ENCODE measurements at places on chromosomes 3 and 15.
A peak's percentile ranks its signal among the peaks of the same experiment; 100 is the strongest.

GRCh38 chr3:36653095-36653494 lies 111.3 kb downstream of the DCLK3 start:
- no peak for DNase-seq

GRCh38 chr3:141276398-141276797 lies 44.8 kb downstream of the PXYLP1 start:
- no peak for DNase-seq

GRCh38 chr15:86159468-86159867 lies 79.8 kb downstream of the AGBL1 start:
- DNase-seq, result peak; percentile 87

GRCh38 chr3:53342353-53342752 lies 5.0 kb downstream of the DCP1A start:
- no peak for DNase-seq

DNA sequence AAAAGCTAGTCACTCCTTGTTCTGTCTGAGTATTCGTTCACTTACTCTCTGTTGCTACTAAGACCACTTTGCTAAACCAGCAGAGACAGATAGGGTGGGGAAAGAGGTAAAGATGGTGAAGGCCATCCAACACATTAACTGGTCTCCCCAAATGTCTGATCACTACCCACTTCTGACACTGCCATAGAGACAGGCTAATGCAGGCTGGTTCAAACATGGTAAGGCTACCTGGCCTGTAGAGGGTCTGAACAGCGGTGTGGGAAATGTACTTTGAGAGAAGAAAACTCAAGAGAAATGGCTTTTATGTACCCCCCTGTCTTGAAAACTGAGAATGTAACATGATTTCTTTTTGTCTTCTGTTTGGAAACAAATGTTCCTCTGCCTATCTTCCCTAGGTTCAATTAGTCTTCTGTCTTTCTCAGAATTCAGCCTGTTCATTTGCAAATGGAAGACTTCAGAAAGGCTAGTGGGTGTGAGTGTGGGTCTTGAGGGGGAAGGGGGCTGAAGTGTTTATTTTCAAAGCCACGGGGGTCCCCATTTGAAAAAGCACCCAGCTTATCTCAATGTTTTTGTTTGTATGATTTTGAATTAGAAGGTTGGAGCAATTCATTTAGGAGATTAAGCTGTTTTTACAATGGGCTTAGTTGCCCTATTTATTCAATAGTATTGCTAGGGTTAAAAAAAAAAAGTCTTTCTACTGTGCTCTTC lies 15.8 kb downstream of the ALDH1A2 start:
- DNase-seq, result no peak

DNA sequence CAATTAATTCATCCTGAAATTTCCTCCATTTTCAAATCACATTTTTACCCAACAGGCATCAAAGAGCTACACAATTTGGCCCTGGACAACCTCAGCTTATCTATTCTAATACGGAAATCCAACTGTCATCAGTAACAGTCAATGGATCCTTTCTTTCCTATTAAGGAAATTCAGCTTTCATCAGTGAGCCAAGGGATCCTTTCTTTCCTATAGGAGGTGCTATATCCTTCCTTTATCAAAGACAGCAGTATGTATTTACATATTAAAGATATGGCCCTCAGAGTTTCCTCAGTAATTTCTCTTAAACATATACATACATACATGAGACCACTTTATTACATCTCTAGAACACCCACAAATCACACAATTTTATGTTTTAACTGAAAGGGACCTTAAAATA lies 10.1 kb downstream of the DHX36 start:
- no peak for DNase-seq

- no peak for DNase-seq
These were observed 170.5 kb upstream of the TBL1XR1 start for GRCh38 chr3:177367788-177368187.

GRCh38 chr15:63408524-63408923 lies 26.9 kb upstream of the CA12 start:
- DNase-seq, result no peak

- DNase-seq, result no peak
These were observed 85.3 kb upstream of the RPL32 start for GRCh38 chr3:12926660-12927059.

DNA sequence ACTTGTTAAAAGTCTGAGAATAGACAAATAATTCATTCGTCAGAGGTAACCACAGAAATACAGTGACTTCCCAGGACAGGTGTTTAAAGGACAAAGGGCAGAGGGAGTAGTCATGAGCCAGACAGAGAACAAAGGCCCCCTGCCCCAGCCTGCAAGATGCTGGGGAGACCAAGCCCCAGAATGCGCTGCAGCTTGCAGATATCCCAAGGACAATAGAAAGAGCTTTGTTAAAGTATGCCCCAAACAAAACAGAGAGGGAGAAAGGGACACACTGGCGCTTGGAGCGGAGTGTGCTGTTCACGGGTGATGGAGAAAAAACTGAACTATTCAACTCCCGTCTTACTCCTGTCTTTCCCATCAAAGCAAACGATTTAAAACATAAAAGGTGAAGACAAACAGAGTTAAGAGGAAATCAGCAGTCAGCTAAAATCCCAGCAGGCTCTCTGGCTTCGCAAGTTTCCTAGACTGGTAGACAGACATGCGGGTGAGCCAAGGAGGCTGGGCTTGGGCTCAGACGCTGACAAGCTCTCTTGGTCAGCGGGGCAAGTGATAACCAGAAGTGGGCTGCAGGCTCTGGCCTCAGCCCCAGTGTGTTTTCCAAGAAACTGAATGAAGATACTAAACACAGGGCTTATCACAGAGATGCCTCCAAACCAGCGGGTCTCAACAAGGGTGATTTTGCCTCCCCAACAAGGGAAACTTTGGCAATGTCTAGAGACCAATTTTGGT lies 130.1 kb downstream of the UACA start:
- DNase-seq, result peak; percentile 90

- DNase-seq, result no peak
These were observed 622 bp downstream of the XIRP1 start for GRCh38 chr3:39191773-39192172.

DNA sequence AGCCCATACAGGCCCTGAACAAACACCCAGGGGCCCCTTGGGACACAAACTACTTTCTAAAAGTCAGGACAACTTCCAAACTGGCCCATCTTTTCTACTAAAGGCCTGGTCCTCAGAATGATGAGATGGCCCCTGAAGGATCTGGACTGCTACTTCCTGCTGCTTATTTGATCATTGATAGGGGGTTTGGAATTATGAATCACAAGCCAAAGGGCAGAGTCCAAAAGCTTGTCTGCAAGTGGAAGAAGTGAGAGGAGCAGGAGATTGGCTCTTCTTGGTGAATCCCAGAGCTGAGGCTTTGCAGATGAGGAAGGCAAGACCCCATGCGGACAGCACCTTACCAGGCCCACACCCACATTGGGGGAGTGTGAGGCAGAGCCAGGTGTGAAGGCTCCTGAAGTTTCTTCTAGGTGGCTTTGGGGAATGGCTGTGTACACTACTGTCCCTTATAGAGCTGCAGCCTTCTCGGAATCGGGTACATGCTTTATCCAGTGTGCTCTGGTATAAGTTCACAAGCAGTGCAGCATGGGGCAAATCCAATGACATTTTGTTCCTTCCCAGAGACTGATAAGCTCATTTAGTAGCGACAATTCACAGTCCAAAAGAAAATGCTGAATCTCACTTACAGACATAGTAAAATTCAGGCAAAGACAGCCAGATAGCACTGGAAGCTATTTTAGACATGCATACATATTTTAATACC lies 133.1 kb downstream of the RORA start:
- DNase-seq, result no peak

- DNase-seq, result no peak
These were observed 324.2 kb upstream of the ATP11B start for GRCh38 chr3:182469086-182469485.

DNA sequence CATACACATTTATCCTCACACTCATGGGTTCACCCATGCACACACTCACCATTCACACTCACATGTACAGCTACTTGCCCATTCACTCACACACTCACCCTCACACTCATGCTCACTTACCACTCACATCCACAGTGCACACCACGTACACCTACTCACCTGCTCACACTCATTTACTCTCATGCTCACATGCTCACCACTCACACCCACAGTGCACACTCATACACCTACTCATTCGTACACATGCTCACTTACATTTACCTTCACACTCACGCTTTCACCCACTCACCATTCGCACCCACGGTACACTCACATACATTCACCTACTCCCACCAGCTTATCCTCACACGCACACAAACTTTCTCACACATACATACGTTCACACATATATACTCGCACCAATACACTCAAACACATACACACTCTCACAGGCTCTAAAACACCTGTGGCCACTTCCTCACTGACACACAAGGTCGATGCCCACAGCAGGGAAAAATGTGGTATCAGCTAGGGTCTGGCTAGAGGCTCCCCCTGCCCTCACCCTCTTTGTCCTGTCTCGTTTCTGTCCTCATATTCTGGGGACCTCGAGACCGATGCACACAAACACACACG lies 46.0 kb downstream of the NUP210 start:
- no peak for DNase-seq

GRCh38 chr3:177882124-177882648 lies 654.0 kb upstream of the KCNMB2 start:
- DNase-seq, result no peak

DNA sequence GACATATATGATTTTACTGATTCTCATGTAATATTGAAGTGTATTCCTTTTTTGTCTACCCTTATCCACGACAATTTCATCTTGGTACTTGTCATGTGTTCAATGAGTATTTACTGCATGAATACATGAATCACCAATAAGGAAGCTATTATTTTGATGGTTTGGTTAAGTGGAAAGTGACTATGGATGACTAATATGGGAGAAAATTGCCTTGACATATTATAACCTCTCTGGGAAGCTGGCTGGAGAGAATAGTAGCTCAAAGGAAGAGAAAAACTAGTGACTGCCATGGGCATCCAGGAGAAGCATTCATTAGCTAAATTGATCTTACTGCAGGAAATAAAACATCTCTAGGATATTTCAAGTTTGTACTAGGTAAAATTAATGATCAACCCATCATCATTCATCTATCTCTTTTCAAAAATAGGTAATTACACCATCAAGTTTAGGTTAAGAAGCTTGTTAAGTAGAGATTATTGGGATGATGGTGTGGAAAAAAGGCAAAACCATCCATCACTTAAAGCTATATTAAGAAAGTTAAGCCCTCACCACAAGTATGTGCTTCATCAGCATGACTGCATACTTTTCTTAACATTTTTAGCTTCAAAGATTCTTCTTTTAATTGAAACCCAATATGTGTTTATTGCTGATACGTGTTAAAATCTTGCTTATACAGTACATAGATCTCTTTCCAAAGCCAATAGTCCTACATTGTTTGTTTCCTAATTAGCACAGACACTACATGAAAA lies 455.2 kb upstream of the ARPP21 start:
- DNase-seq, result no peak

DNA sequence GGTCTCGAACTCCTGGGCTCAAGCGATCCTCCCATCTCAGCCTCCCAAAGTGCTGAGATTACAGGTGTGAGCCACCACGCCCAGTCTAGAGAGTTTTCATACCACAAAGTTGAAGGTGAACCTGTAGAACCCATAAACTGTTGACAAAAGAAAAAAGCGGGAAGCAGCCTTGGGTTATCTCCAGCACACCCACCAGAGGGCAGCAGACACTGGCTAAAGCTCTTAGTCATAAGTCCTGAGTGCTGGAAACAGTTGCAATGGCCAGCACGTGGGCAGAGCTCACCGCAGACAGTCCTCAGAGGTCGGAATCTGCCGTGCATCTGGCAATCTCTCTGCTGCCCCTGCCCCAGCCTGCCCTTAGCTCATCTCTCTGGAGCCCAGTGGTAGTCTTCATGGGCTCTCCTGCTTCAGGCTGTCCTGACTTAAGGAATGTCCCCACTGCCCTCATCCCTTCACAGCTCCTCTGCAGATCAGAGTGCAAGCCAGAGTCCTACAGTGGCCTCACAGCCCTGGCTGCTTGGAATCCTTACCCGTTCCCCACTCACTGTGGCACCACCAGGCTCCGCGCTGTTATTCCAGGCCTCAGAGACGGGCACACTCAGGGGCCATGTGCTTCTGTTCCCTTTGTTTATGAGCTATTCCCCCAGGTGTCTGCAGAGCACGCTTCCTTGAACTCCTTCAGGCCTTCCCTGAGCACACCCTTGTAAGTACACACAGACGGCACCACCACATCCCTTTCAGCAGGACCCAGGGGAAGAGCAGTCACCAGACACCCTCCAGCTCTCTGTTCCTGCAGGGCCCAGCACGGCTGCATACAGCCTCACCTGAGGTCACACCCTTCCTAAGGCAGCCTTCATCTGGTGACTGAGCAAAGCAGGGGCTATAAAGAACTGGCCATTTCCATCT lies 8.8 kb upstream of the ELP6 start:
- DNase-seq, result peak; percentile 90

DNA sequence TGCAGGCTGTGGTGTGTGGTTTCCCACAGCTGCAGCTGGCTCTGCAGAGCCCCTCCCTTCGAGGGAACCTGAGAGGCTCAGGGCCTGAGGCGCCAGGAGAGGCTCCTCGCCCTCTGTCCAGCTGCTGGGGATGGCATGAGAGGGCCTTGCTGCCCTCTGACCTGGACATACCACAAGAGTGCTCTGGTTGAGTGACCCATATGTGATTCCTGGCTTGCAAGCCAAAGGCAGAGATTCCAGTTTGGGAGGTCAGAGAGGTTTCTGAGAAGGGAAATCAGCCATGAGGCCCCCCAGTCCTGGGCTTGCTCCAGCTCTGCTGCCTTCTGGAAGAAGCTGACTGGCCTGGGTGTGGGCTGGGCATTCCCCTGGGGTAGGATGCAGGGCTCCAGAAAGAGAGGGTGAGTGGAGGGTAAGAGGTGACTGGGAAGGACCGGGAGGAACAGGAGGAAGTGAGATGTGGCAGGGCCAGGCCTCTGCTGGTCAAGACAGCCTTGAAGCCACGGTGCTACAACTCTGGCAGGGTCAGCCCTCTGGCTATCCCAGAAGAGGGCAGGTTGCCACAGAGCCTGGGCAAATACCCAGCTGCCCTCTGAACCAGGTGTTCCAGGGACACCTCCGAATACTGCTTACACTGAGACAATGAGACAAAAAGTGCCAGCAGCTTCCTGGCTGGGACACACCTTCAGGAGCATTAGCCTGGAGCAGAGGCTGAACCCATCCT lies 16.0 kb upstream of the SRP14 start:
- no peak for DNase-seq

GRCh38 chr3:77814845-77815244 lies 774.9 kb downstream of the ROBO2 start:
- no peak for DNase-seq
